ENCODE measurements at places on chromosomes 3 and 15.

GRCh38 chr15:26442680-26443079 lies 330.2 kb downstream of the GABRB3 start:
- no peak for DNase-seq

GRCh38 chr3:121870717-121871116 lies 23.5 kb upstream of the SLC15A2 start:
- no peak for DNase-seq

- DNase-seq: no peak
Measured at GRCh38 chr3:13380971-13381370, 39.2 kb downstream of the NUP210 start.

- no peak for DNase-seq
Measured at GRCh38 chr15:96270581-96271172, 59.8 kb upstream of the NR2F2 start.

DNA sequence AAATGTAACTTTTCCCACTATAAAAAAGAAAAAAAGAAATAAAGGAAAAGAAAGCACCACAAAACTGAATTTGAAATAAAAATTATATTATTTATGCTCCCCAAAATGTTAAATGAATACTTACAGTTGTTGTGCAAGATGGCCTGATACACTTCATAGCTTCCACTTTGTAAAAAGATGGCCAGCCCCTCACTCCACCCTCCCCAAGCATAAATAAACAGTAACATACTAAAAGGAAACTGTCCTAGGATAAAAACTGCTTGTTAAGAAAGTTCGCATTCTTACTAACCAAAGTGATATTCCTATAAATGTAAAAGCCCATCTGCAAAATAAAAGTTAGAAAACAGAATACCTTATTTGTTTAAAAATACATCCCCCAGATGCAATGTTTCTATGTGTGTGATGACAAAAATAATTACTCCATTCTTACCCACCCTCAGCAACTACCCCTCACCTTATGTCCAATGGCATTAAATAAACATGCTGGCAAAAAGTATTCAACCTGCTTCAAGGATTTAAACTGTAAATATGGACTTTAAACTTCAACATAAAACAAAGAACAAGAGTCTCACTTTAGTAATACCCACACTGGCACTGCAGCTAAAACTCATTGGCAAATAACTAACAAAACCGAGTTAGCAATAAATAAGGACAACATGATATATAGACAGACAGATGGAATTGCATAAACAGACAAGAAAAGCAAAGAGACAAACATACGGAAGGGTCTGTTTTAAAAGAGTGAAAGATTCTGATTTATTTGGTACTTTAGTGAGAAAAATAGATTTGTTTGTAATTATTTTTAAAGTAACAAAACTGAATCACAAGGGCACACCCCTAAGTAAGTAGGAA lies 47.7 kb downstream of the ZBTB20 start:
- no peak for DNase-seq

DNA sequence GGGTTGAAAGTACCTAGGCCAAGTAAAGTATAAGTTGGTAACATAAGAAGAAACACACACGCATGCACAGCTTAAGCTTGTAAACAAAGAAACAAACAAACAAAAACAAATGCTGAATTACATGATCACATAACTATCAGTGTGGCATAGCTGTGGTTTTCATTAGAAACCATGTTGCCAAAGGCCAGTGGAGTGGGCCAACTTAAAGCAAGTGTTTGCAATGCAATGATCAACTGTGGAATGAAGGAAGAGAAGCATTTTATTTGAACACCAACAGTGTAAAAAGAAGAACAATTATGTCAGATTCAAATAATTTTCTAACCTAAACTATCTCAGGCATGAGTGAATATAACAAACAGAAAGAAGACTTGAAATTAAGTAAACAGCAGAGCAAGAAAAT lies 199.4 kb upstream of the STRIT1 start:
- DNase-seq: no peak

GRCh38 chr3:184731786-184732537 lies 20.1 kb upstream of the MAGEF1 start:
- DNase-seq: no peak

DNA sequence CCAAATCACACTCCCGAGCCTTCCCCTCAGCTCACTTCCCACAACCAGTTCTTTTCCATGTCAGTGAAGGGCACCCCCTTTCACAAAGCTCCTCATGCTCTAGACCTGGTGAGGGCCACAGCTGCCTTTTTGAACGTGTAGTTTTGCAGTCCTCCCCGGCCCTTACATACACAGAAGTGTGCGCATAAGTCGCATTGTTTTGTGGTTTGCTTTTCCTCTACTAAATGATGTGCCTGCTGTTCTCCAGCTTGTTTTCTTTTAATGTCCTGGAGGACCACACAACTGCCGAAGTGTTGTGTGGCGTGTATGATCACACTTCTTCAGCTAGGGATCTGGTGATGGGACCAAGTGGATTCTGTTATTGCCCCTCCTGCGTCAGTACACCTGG lies 7.6 kb downstream of the C15orf39 start:
- no peak for DNase-seq
